Amygdala (tissue), 56 donors: ENCODE measurements at places on chromosomes 7 and 10.
A peak's percentile ranks its signal among the peaks of the same experiment; 100 is the strongest.

- DNase-seq = no peak
These were observed 112.0 kb downstream of the NT5C2 start for GRCh38 chr10:103080891-103081581.

DNA sequence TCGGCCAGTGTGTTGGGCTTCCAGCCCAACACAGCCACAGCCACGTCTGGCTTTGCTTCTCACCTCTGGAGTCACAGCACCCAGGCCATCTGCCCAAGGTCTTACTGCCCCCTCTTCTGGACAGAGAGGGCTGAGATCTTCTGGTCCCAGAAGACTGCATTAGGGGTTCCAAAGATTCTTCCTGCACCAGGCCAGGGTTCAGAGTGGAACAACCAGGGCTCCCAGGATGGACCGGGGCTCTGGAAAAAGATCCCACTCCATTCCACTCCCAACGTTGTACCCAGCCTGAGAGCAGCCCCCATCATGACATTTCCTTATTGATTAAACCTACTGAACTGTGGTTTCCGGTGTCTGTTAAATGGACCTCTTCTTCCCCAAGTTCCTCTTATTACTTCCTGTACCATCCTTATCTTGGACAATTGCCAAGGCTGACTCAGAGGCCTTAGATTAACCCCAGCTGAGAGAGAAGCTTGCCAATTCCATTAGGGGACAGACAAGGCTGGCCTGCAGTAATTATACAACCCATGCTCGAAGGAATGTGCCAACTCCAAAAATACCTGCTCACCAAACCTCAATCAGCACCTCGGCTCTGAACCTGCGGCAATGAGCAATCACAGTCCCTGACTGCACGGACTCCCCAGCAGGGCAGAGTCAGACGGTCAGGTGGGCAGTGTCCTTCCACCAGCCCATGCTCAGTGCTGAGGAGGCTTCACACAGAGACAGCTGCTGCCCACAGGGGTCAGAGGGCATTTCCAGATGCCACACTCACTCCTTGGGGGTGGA, 47.9 kb upstream of the NPFFR1 start:
- DNase-seq = no peak

DNA sequence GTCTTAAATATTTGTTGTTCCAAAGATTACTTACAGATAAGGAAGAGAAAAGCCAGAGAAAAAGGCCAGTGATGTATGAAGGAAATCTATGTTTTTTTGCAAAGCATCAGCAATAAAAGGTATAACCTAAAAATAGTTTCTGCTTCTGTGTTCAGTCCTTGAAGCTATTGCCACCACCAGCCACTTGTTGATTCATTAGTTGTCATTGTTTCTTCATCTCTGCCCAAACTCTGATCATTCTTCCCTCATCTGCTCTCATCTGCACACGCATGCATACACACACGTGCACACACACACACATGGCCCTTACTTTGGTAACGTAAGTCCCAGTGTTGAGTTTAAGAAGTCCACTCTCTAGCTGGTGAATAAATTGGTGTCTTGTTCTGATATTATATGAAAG, 540.7 kb downstream of the GATA3 start:
- DNase-seq = no peak

DNA sequence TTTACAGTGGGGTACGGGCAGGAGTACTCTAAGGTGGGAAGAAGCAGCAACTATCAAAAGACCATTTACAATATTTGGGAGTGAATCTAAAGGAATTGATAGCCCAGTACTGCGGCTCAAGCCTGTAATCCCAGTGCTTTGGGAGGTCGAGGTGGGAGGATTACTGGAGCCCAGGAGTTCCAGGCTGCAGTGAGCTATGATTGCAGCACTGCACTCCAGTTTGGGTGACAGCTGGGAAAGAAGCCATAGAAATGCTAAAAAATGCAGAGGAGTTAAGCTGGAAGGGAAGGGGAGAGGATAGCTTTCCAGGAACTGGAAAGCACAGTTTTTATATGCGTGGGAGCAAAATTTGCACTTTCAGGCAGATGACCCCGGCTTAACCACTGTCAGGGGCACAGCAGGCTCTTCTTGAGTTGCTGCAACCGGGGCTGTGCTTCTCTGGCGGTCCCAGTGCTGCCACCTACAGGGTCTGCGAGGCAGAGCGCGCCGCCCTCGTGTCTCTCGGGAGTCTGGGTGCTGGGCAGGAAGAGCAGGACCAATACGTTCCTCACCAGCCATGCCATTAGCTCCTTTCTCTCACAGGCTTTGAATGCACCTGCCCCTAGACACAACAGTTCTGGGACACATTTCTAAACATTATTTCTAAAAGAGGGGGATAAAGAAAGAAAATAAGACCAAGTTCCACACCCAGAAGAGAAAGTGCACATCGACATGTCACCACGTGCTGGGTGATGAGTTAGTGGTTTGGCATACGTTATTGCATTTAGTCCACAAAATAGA, 10.1 kb upstream of the BMPER start:
- DNase-seq = peak; percentile 68

- no peak for DNase-seq
These were observed 110.5 kb downstream of the HECTD2 start for GRCh38 chr10:91520661-91521060.

DNA sequence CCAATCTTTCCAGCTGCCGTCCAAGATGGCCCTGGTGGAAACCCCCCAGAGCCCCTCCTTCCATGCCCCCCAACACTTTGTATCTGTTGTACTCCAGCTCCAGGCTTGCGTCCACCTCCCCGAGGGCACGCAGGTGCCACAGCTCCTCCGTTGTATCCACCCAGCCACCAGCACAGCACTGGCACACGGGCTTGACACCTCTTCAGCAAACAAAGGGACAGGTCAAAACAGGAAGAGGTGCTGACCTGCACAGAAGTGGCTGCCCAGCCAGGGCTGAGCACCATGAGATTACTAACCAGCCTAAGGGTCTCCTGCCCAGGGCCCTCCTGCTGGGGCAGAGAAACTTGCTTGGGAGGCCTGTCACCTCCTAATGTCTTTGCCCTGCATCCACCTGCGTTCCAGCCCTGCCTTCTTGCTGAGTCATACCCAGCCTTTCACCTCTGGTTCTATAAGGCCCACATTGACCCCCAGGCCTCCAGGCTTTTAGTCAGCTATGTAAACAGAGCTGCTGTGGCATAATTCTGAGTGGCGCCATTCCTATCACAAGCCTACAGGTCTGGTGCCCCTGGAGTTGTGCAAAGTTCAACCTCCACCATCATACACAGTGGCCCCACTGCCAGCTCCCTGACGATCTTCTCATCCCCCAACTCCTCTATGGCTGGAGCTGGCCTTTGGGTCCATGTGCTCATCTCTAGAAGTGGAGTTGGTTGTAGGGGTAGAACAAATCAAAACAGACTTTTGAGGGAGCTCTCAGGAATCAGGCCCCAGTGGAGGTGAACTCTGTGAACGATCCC, 20.9 kb downstream of the SLC29A3 start:
- no peak for DNase-seq
